Right lobe of liver (tissue), 6 donors: ENCODE measurements at places on chromosomes 6 and 20.

GRCh38 chr20:49851231-49851705, 38.6 kb downstream of the SLC9A8 start:
- no peak for DNase-seq
- peaks cover 3% of the 10 kb centered on the region for H3K36me3 ChIP-seq
- H3K4me1 ChIP-seq = no peaks in the 10 kb centered on the region
- H3K4me3 ChIP-seq = no peak overlapping the region
- no peak overlapping the region for H3K27ac ChIP-seq
- H3K27me3 ChIP-seq = no peaks in the 10 kb centered on the region

DNA sequence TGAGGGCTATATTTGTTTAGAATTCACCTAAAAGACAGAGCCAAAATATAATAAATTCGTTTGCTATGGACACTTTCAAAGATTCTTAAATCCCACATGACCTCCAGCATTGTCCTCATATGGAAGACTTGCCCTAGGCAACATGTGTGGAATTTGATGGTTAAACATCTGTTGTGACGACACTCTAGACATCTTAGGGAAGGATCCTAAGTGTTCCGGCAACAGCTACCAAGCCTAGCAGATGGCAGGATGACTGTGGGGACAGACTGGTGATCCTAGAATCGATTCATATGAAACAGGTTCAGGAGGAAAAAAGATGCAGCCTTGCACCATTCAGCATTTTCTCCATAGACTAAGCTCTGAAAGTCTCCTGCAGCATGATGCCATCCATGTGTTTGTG, 77.6 kb upstream of the BACH2 start:
- no peaks in the 10 kb centered on the region for H3K36me3 ChIP-seq
- H3K27me3 ChIP-seq = no peaks in the 10 kb centered on the region
- H3K4me1 ChIP-seq = no peaks in the 10 kb centered on the region

- no peak overlapping the region for H3K4me3 ChIP-seq
- no peaks in the 10 kb centered on the region for H3K4me1 ChIP-seq
- no peaks in the 10 kb centered on the region for H3K27me3 ChIP-seq
- peaks cover 7% of the 10 kb centered on the region for H3K36me3 ChIP-seq
Observed at GRCh38 chr20:47642624-47643023, 140.9 kb downstream of the NCOA3 start.

GRCh38 chr6:108117427-108118358, 43.2 kb upstream of the OSTM1 start:
- H3K27ac ChIP-seq = no peak overlapping the region
- H3K4me1 ChIP-seq = peaks cover 49% of the 10 kb centered on the region
- H3K36me3 ChIP-seq = no peaks in the 10 kb centered on the region
- peak overlapping the region; percentile 54 for H3K4me3 ChIP-seq

GRCh38 chr20:32201296-32201976, 6.1 kb downstream of the PLAGL2 start:
- H3K4me3 ChIP-seq = no peak overlapping the region
- no peak for DNase-seq
